Epithelial cell of esophagus (primary cell): ENCODE measurements at places on chromosomes 5 and 9.

- DNase-seq, result no peak
Observed at GRCh38 chr5:12003680-12004079, 99.4 kb upstream of the CTNND2 start.

- DNase-seq, result peak; percentile 11
Observed at GRCh38 chr5:36900283-36900682, 23.7 kb downstream of the NIPBL start.

- DNase-seq, result no peak
Observed at GRCh38 chr5:133514456-133514855, 97.9 kb downstream of the FSTL4 start.

- DNase-seq, result no peak
Observed at GRCh38 chr9:134976403-134976802, 58.7 kb upstream of the FCN1 start.

DNA sequence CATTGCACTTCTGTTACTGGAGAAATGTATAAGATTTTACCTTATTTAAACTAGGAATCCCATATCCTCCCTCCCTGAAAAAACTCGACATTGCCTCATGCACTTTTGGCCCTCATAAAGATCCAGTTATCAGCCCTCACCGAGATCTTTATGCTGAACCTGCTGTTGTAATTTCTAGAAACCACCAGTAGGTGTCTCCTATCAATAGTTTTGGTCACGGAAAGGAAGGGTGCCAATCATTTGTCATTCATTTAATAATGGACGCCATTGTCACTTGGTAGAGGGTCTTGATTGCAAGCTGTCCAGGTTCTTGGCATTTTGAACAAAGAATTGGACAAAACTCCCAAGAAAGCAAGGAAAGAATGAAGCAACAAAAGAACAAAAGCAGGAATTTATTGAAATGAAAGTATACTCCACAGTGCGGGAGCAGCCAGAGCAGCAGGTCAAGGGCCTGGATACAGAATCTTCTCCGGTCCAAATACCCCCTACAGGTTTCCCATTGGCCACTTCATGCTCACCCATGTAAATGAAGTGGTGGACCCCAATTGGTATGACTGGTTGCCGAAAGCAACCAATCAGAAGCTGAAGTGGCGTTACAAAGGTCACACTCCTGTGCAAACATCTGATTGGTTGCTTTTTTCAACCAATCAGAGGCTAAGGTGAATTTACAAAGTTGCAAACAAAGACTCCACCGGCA lies 524.3 kb downstream of the PSAT1 start:
- peak; percentile 53 for DNase-seq

DNA sequence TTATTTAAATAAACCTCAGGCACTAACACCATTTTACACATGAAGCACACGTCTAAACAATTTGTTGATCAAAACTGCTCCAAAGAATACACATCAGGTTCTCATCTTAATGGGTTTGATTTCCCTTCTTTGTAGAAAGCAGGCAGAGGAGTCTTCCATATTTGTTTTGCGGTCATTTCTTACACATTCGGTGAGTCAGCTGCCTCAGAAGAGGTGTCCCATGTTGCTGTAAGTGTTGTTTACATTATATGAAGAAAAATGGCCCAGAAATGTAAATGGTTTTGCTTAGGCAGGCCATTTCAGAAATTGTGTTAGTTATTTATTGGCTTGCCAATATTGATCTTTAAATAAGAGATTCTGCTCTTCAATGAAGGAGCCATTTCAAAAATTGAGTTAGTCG lies 325.8 kb downstream of the TENT4A start:
- no peak for DNase-seq

- no peak for DNase-seq
Observed at GRCh38 chr5:43702815-43703214, 99.8 kb downstream of the NNT start.
